ENCODE measurements at places on chromosomes 6 and 20. TPM values are rescaled to one million over a fixed set of nuclear protein-coding genes. Genes with fewer than 3 reads are reported as not detected.

GRCh38 chr6:21116736-21117135 lies 476.8 kb upstream of the SOX4 start:
- no peak for DNase-seq

- no peak for DNase-seq
Observed at GRCh38 chr6:89321131-89321970, 6.3 kb upstream of the GABRR2 start.

DNA sequence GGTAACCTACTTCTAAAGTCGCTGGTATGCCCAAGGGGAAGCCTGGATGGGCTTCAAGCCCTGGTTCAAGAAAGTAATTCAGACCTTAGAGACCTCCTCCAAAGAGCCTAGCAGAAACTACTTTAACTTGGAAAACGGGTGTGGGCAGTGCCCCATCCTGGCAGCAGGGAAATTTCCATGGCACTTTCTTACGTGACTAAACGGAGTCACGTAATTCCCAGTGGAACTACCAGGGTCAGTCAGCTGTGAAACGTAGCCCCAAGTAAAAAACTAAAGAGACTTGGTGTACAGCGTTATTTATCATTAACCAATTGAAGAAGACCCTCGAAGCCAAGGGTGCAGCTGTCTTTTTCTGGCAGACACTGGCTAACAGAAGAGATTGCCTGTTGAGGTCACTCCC lies 114.0 kb downstream of the RCAN2 start:
- DNase-seq: no peak

GRCh38 chr6:136728033-136728939 lies 64.0 kb downstream of the MAP3K5 start:
- DNase-seq: no peak

DNA sequence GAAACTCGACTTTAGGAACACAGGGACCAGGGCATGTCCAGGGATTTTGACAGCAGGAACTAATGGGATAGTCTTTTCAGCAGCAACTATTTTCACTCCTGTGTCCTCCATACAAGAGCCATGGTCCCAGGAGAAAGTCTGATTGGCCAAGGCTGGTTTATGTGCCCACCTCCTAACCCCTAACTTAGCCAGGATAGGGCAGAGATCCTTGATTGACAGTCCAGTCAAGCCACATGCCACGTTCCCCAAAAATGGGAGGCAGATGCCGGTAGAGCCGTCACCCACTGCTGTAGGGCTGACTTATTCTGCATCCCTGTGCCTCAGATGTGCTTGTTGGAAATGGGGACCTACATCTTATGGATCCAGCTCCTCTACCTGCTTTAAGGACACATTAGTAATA lies 22.3 kb downstream of the SLC2A10 start:
- peak; percentile 19 for DNase-seq

DNA sequence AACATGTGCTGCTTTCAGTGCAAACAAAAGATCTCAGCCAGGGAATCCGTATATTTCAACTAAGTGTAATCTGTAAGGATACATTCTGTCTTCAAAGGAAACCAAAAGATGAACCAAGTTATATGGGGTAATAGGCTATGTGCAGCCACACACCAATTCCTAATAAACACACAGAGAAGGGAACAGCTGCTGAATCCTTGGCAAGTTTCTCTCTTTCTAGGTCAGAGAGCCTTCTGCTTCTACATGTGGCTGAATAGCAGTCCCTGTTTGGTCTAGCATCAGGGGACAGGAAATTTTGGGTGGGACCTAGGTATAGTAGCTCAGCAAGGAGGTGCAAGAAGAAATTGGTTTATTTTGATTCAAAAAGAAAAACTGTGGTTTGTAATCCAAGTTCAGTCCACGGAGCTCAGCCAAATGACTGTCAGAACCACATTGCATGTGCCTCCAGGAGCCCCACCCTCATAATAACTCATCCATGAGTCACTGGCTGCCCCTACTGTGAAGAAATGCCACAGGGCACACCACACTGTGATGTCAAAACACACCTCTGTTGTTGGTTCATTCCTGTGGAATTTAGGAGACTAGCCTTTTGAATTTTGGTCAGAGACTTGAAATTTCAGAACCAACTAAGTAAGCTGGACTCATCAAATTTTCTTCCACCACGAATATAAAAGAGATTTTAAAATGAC lies 21.1 kb downstream of the SPTLC3 start:
- peak; percentile 56 for DNase-seq

GRCh38 chr6:100235631-100236030 lies 229.1 kb downstream of the SIM1 start:
- DNase-seq: no peak

GRCh38 chr6:91081452-91082067 lies 494.7 kb upstream of the MAP3K7 start:
- DNase-seq: peak; percentile 72

Gene CST7
- total RNA-seq: 0.45 TPM

Gene ANGPT4
- not detected for total RNA-seq

Gene PDYN
- not detected for total RNA-seq

Gene STK38
- total RNA-seq: 8.4 TPM

Gene NKAPL
- not detected for total RNA-seq

Gene ABHD16B
- total RNA-seq: not detected

Gene NKX2-4
- 1.8 TPM for total RNA-seq

Gene MATN4
- total RNA-seq: 0.42 TPM

Gene ARFGEF3
- 0.82 TPM for total RNA-seq

Gene PDE10A
- total RNA-seq: 161 TPM

Gene TNXB
- 0.37 TPM for total RNA-seq

Gene SLC2A10
- total RNA-seq: 8.5 TPM

Measured in SK-MEL-5 (cell line).